Adrenal gland (tissue), 19 donors: ENCODE measurements at places on chromosomes 2 and 18. TPM values are rescaled to one million over a fixed set of nuclear protein-coding genes. Genes with fewer than 3 reads are reported as not detected.

Gene SP140L
- polyA plus RNA-seq: 25.6 TPM

Gene CYBRD1
- polyA plus RNA-seq: 67.9 TPM

Gene AGXT
- polyA plus RNA-seq: 0.16 TPM

Gene MC5R
- 0.10 TPM for polyA plus RNA-seq

Gene RAB31
- 46.6 TPM for polyA plus RNA-seq

Gene ACTG2
- polyA plus RNA-seq: 94.0 TPM

Gene TCF23
- 0.24 TPM for polyA plus RNA-seq

Gene TTN
- polyA plus RNA-seq: 4.3 TPM

Gene VSNL1
- 13.0 TPM for polyA plus RNA-seq

Gene GLI2
- 2.7 TPM for polyA plus RNA-seq

Gene ODC1
- 6.4 TPM for polyA plus RNA-seq

Gene ADD2
- polyA plus RNA-seq: 0.20 TPM

Gene CTDP1
- 3.8 TPM for polyA plus RNA-seq

Gene ADRA2B
- polyA plus RNA-seq: 1.2 TPM

Gene POTEC
- not detected for polyA plus RNA-seq

Gene FZD7
- 1.5 TPM for polyA plus RNA-seq

Gene ALPG
- polyA plus RNA-seq: not detected

Gene MBD2
- 32.4 TPM for polyA plus RNA-seq

Gene UPP2
- 0.08 TPM for polyA plus RNA-seq

Gene ACP1
- polyA plus RNA-seq: 59.5 TPM

Gene BOLL
- not detected for polyA plus RNA-seq
